Hematopoietic multipotent progenitor cell treated with erythropoietin and hydrocortisone succinate and interleukin-3 and kit ligand, for 17 days (in vitro differentiated cells): ENCODE measurements at places on chromosomes 4 and X.

DNA sequence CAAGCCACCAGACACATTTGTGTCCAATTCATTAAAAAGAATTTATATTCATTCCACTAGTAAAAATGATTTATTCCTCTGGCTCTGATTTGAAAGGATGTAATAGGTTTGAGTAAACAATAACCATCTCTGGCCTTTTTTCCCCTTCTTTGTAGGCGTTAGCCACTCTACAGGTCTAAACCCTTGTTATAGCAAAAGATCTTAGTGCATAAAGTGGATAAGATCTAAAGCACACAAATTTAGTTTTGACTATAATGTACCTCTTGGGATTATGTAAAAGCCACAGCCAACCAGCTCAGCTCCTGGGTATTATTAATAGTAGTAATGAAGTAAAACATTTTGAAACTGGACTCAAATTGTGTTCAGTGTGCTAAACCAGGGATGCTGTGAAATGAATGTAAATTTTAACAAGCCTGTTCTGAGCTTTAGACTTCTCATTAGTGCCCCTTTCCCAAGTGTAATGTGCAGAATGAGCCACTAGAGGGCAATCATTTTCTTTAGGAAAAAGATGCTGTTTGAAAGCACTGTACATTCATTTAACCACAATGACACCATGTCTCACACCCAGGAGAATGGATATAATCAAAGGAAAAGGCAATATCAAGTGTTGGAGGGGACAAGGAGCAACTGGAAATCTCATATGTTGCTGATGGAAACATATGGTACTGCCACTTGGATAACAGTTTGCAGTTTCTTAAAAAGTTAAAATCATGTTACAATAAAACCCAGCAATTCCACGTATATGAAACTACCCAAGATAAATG, 69.7 kb downstream of the KLHL8 start:
- peak; percentile 83 for DNase-seq

- DNase-seq, result no peak
Measured at GRCh38 chr4:12861422-12861821, 622.7 kb downstream of the RAB28 start.

DNA sequence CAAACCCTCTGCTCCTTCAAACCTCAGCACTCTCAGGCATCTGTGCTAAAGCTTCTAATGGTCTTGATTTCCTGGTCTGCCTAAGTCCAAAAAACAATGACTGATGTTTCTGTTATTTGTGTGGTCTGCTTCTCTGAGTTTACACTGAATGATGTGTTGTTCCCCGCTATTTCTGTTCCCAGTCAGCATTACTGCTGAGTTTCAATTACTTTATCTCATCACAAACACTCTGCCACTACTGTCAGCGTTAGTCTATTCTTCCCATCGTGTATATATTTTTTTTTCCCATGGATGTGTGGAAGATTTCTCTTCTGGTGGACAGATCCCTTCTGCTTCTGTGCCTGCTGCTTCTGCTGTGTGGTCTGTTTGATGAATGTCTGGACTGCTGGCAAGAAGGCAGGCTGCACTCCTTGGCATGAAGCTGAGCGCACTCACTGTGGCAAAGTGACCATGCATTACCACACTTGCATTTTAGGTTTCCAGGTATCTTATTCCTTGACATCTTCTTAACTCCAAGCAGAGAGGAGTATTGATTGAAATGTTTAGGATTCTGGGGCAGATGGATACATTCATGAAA, 106.9 kb upstream of the PAQR3 start:
- no peak for DNase-seq

DNA sequence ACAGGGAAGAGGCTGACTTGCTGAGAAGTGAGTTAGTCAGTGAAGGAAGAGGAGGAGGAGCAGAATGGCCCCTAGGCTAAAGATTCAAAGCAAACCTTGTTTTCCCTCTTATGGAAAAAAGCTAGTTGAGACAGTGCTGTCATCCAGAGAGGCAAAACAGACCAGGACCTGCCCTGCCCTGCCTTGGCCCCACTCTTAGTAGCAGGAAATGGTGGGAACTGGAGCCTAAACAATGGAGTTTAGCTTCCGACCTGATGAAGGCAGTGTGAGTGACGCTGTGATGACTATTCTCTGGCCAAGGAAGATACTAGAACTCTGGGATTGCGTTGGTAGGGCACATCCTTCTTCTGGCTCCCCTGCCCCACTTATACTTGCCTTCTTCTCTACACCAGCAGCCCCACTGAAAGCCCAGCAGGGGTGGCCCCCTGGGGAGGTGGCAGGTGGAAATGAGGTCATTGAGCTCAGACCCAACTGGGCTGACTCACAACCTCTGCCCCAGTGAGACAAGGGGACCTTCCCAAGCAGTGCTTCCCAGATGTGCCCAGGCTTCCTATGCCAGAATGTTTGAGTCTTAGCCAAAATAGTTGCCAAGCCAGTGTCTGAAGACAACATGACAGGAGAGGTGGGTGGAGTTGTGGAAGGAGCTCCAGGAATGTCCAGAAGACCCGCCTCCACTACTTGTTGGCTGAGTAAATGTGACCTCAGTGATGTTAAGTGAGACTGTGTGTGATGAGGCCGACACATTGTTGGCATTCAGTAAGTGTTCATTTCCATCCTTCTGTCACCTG, 38.8 kb downstream of the MSN start:
- no peak for DNase-seq

- no peak for DNase-seq
Measured at GRCh38 chrX:47191331-47191730, 2.3 kb upstream of the UBA1 start.

- DNase-seq, result no peak
Measured at GRCh38 chr4:66160606-66161005, 490.3 kb upstream of the EPHA5 start.

GRCh38 chrX:48022738-48023137, 15.9 kb downstream of the SPACA5 start:
- DNase-seq, result no peak
